Neuronal stem cell (in vitro differentiated cells): ENCODE measurements at places on chromosomes 16 and 17.

DNA sequence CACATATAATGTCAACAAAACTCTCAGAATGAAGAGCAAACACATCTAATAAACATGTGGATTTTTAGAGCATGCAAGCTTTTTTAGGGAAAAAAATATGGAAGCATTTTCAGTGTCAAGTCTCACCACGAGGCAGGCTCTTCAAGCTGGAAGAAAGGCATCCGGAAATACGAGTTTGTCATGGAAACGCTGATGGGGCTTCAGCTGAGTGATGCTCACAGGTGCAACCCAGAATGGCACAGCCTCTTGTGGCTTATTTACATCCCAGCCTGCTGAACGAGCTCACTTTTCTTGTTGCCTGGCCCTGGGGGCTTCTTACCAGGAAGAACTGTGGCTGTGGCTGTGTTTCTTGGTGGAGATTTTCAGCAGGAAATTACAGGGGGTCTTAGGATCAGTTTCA lies 24.1 kb upstream of the DYNLL2 start:
- DNase-seq, result no peak

GRCh38 chr17:30495586-30495985 lies 18.4 kb downstream of the GOSR1 start:
- DNase-seq, result no peak

GRCh38 chr17:47072886-47073285 lies 93.8 kb upstream of the RPRML start:
- DNase-seq, result no peak

DNA sequence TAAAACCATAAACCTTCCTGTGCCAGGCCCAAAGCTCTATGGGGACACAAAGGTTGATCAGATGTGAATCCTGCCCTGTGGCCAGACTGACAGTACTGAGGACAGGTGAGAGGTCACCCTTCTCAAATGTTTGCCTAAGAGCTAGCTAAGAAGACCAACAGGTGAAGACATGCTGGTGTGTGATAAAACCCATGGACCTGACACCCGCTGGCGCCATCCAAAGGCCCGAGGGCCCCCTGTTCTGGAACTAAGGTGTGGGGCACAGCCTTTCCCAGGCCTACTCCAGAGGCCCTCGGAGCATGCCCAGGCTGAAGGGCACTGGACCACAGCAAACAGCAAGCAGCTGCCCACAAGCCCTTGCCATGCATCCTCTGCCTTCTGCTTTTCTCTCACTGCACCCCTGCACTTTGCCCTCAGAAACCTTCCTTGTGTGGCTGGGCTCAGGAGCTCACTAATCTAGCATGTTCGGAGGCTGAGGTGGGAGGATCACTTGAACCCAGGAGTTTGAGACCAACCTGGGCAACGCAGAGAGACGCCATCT lies 5.2 kb upstream of the CDK3 start:
- no peak for DNase-seq

DNA sequence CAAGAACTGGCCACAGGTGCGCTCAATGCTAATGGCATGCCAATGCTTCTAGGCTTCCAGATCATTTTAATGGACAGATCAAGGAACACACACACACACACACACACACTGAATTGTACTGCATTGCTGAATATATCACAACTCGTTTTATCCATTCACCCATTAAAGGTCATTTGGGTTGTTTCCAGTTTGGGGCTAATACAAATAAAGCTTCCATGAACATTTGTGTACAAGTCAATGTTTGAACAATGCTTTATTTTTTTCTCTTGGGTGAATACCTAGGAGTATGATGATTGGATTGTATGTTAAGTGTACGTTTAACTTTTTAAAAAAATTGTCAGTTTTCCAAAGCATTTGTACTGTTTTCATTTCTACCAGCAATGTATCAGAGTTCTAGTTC lies 3.6 kb upstream of the PCTP start:
- DNase-seq, result no peak

DNA sequence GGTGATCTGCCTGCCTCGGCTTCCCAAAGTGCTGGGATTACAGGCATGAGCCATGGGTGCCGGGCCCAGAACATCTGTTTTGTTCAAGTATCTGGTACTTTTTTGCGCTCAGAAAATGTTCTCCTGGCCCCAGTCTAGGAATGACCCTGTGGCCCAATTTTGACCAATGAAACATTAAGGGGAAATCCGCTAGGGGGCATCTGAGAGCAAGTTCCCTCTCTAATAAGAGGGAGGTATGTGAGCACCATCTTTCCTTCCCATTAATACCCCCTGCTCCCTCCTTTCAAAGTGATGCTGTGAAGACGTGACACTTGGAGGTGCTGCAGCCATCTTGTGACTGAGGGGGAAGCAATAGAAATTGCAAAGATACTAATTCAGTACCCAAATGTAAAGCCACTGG lies 16.5 kb upstream of the CLEC3A start:
- no peak for DNase-seq

GRCh38 chr17:35372846-35373533 lies 431 bp downstream of the SLFN11 start:
- no peak for DNase-seq

GRCh38 chr17:74822335-74822938 lies 37.2 kb downstream of the GRIN2C start:
- no peak for DNase-seq
